NCI-H510A treated with DMSO at 0.1 percent for 48 hours (cell line): ENCODE measurements at places on chromosomes 2 and 18.

DNA sequence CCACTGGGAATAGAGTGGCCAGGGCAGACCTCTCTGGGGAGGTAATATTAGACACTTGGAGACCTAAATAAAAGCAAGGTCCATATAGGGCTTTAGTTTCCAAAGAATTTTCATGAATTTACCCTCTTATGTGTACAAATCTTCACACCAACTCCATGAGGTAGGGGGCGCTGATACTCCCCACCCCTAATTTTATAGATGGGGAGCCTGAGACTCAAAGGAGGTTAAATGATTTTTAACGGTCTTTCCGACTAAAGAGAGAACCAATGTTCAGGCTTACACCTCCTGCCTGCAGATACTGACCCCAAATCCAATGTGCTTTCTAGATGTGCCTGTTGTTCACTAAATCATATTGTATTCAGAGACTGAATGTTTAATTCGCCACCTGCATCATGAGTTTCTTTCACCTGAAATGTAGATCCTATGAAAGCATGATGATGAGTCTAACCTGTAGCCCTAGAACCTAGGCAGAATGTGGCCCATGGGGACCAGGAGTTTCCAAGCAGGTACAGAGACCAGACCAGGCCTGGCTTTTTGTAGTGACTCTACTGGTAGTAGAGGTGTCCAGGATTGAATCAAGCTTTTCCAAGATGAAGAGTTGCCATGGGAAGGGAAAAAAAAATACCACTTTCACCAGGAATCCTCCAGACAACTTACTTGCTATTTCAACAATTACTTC, 16.8 kb upstream of the PAX3 start:
- DNase-seq: no peak

GRCh38 chr2:23720705-23721453, 206.0 kb downstream of the ATAD2B start:
- DNase-seq: no peak

DNA sequence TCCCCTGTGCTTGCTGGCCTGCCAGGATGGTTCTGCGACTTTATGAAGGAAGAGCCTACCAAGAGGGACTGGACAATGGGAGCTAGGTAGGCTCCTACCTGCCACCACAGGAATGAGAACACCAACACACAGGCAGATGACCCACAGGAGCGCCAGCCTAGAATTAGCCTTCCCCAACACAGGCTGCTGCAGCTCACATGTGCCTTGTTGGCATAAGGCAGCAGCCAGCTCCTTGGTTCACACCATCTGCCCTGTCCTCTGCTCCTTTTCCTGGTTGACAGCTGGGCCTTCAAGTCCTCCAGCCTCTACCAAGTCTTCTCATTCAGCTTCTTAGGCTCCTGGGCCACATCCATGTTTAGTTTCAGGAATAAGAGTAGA, 705.4 kb upstream of the RAB6C start:
- DNase-seq: no peak

- no peak for DNase-seq
Observed at GRCh38 chr2:241935774-241936173, 66.2 kb downstream of the RTP5 start.

- no peak for DNase-seq
Observed at GRCh38 chr2:111106706-111107105, 14.0 kb upstream of the BCL2L11 start.

- DNase-seq: no peak
Observed at GRCh38 chr2:109349503-109350465, 220.8 kb downstream of the SH3RF3 start.

- DNase-seq: no peak
Observed at GRCh38 chr2:221314786-221315185, 257.3 kb downstream of the EPHA4 start.

DNA sequence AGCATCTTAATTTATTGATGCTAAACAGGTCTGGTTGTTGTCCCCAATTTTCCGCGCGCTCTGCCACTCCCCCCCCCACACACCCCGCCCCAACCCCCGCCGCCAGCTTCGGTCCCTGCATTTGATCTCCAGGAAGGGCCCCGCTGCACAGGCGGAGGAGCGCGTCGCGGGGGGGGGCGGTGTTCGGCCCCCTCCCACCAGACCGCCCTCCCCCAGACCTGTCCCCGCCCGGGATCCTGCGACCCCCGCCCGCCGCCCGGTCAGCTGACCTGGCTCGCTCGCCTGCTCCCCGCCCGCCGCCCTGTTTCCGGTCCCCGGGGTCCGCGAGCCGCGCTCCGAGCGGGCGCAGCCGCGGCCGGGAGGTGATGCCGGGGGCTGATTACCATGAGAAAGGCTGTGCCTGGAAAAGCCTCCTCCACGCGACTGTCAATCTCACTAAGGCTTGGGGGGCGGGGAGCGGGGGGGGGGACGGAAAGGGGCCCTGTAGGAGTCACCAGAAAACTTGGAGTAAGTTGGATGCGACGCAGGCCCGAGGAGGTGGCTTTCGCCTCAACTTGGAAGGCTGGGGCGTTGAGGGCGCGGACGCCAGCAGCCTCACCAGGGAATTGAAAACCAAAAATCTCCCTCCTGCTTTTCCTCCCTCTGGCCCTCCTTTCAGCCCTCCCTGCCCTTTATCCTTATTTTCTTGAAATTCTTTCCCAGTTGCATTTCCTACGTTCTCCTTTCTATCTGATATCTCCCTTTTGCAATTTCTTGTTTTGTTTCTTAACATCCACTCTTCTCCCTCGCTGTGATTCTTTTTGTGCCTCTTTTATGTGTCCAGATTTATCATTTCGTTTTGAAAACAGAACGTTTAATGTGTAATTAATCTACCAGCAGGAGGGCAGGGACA, 4.4 kb upstream of the ZEB2 start:
- DNase-seq: peak; percentile 19

GRCh38 chr18:8314124-8314523, 295.1 kb upstream of the RAB12 start:
- no peak for DNase-seq

- no peak for DNase-seq
Observed at GRCh38 chr2:104793966-104794365, 59.9 kb upstream of the POU3F3 start.
